ENCODE measurements at places on chromosomes 1 and 21.
A peak's percentile ranks its signal among the peaks of the same experiment; 100 is the strongest.

DNA sequence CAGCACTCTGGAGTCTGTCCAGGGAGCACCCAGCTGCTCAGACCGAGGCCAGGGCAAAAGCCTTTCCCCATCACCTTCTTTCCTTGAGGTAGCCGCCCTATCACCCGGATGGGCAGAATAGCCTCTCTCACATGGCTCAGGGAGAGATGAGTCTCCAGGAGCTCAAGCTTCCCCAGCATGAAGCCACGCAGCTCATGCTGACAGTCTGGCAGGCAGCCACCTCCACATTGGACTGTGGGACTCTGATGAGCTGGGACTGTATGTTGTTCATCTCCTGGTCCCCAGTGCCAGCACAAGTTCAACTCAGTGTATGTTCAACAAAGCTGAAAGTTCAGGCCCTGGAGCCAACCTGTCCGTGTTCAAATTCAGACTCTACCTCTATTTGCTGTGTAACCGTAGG lies 75.2 kb upstream of the ZC3H12A start:
- no peak for DNase-seq

DNA sequence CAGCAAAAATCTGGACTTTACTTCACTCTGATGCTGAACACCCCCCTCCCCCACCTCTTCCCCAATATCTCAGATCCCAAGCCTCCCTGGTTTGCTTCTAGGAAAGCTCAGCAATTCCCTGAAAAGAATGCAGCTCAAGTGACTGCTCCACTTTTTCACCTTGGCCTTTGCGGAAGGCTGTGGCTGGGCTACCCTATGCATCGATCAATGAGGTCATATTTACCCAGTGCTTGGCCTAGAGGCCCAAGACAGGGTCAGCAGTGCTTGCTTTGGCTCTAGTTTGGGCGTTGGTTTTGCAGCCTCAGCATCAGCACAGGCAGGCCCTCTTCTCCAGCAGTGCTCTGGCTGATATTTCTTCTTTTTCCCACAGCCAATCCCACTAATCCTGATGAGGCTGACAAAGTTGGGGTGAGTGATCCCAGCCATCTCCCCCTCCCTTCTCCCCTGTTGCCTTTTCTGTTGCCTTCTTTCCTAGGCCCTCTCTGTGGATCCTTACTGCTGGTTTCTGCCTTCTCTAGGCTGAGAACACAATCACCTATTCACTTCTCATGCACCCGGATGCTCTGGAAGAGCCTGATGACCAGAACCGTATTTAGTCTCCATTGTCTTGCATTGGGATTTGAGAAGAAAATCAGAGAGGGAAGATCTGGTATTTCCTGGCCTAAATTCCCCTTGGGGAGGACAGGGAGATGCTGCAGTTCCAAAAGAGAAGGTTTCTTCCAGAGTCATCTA lies 14.2 kb downstream of the FCGR2B start:
- peak; percentile 9 for DNase-seq

- DNase-seq = no peak
Observed at GRCh38 chr1:229557200-229557850, 1.2 kb downstream of the ABCB10 start.

- no peak for DNase-seq
Observed at GRCh38 chr21:35243171-35243570, 194.1 kb upstream of the RUNX1 start.

DNA sequence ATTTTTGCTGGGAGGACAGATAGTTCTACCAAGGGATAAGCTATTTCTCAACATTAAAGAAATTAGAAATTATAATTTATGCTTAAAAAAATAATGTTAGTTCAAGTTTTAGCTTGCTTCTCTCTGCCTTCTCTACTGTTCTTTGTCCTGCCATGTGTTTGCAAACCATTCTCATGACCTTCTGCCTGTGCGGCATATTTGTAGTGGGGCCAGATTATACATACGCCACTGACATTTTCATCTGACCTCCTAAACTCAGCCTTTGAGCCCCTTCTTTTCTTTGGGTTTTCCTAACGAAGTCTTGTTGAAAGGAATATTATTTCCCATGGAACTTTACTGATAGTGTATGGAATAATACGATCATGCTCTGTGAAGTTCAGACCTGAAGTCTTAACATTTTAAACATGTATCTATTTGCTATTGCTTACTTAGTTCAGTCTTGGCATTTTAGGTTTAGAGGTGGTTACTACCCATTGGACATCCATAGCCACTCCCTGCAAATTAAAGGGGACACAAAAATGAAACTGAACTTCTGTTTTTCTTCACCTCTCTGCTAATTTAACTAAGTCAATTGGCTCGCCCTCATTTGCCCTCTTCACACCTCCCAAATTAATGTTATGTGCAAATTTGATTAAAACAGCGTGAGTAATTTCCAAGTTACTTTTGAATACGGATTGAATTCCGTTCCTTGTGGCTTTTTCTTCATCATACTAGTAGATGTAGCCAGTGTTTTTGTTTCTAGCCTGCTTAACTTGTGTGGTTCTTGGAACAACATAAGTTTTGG lies 15.6 kb downstream of the LRRC8D start:
- no peak for DNase-seq

GRCh38 chr1:117633423-117633822 lies 27.6 kb downstream of the TENT5C start:
- no peak for DNase-seq

GRCh38 chr1:14820295-14821085 lies 222.0 kb downstream of the KAZN start:
- DNase-seq = no peak

- DNase-seq = no peak
Observed at GRCh38 chr1:210516092-210516656, 187.5 kb downstream of the HHAT start.

DNA sequence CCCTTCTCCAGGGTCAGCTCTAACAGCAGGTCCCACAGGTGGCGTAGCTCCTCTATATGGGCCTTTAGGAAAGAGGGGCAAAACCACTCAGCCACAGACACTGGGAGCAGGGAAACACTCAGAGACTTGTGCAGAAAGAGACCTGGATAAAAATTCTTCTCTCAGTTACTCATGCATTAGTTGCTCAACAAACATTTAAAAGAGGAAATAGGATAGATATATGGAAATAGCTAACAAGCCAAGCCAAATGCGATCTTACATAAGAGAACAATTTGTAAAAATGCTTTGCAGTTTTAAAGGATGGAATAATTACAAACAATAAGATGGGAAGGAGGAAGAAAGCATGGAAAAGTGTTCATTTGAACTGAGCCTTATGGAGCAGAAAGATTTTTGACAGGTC lies 4.9 kb downstream of the SPTA1 start:
- DNase-seq = no peak

DNA sequence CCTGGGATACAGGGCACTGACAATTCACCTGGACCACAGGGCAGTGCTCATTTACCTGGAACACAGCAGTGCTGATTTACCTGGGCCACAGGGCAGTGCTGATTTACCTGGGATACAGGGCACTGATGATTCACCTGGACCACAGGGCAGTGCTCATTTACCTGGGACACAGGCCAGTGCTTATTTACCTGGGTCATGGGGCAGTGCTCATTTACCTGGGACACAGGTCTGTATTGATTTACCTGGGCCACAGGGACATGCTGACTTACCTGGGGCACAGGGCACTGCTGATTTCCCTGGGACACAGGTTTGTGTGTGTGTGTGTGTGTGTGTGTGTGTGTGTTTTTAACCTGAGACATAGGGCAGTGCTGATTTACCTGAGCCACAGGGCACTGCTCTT lies 261.7 kb downstream of the MATN1 start:
- no peak for DNase-seq

- no peak for DNase-seq
Observed at GRCh38 chr1:230205719-230206198, 138.7 kb downstream of the GALNT2 start.

DNA sequence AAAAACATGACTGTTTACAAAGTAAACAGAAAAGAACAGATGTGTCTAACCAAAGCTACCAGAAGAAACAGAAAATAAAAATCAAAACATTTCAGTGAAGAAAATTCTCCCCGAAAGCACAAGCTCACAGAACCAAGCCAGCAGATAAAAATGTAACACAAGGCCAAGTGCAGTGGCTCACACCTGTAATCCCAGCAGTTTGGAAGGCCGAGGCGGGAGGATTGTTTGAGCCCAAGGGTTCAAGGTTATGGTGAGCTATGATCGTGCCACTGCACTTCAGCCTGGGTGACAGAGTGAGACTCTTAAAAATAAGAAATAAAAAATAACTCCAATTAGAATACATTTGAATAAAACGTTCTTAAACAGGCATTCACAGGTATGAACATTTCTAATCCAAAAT lies 19.1 kb upstream of the DDOST start:
- DNase-seq = no peak

- peak; percentile 26 for DNase-seq
Observed at GRCh38 chr1:38872401-38873026, 634 bp downstream of the MYCBP start.

GRCh38 chr21:15054089-15054488 lies 10.7 kb downstream of the NRIP1 start:
- DNase-seq = no peak

GRCh38 chr21:41366522-41367151 lies 4.8 kb downstream of the MX2 start:
- no peak for DNase-seq

DNA sequence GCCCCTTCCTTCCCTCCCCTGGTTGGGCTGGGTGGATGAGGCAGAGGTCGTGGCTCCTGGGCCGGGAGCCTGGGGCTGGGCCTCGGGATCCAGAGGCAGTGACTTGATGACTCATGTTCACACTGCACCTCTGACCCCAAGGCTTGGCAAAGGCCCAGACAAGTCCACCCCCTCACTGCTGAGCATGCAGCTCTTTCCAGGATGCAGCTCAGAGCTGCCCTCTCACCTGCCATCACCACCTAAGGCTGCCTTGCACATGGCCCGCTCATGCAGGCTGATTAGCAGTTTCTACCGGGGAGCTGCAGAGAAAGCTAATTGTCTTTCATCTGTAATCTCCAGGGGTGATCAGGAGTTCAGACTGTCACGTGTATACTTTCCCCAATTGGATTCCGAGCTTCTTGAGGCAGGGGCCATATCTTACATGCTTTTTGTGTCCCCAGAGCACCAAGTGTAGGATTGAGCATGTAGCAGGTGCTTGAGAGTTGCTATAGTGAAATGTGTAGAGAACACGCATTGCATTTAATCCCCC lies 62.1 kb downstream of the LRRN2 start:
- no peak for DNase-seq

DNA sequence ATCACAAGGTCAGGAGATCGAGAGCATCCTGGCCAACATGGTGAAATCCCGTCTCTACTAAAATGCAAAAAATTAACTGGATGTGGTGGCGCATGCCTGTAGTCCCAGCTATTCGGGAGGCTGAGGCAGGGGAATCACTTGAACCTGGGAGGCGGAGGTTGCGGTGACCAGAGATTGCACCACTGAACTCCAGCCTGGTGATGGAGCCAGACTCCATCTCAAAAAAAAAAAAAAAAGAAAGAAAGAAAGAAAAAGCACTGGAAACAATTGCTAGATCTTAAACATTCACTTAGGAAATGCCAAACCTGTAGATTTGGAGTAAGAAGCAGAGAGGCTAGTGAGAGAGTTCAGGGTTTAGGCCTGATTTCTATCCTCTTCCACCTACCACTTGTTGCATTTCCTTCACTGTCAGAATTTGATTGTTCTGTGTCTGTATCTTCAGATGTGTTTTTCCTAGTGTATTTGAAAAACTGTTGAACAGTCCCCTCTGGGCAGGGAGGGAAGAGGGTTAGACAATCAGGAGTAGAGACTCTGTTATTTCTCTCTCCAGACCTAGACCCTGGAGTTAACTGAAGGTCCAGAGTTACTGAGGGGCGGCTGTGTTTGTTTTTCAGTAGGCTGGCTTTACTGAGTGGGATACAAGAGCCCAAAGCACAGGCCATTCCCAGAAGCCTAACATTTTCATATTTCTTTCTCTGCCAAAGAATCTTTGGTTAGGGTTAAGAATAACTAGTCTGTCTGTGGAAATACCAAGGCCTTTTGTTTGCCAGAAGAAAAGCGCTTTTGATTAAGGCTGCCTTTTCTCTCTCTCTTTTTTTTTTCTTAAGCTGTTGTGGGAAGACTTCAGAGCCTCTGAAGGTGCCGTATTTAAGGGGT lies 31.1 kb upstream of the MACF1 start:
- DNase-seq = no peak

DNA sequence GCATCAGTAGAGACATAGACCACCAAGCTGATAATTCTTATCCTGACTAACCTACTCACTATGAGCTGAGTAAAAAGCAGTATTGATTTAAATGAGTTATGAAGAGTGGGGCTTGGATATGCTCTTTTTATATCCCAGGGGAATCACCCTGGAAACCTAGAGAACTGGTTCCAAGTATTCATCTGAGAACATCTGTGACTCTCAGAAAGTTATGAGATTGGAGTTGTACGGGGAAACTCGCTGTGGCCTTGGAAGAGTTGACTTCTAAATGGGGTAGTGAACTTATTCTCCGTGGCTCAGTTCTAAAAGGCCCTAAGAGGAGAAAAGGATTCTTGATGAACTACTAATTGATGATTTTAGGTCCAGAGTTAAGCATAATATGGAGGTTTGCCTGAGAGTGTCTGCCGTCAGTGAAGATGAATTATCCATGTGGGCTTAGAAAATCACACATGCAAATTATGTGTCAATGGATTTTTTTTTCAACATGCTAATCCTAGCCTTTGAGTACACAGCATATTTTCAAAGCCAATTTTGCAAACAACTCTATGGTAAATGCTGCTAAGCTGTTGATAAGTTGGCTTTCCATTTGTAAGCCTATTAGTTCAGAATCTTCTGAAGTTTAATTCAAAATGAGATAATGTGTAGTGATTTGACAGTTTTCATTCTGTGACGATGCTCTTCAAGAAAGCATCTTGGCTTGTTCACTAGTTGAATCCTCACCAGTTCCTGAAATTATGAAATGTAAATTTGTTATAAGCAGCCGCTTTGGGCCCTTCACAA lies 122.7 kb downstream of the FGGY start:
- DNase-seq = no peak

GRCh38 chr1:94039514-94039870 lies 81.5 kb downstream of the ABCA4 start:
- DNase-seq = peak; percentile 86

DNA sequence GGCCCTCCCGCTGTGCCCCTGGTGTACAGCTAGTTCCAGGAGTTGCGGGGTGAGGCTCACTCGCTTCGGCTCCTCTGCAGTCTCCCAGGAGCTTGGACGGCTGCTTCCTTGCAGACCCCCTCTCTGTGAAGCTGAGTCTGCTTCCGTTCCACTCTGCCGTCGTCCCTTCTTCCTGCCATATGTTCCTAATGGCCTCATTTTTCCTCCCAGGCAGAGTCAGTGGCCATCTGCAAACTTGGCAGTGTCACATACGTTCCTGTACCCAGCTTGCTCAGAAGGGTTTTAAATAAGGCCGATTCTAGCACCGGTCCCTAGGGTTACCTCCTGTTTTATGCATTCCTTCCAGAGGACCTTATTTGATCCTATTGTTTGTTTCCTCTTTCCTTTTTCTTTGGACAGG lies 21.3 kb downstream of the ACTL8 start:
- no peak for DNase-seq

- DNase-seq = no peak
Observed at GRCh38 chr21:44286716-44287632, 1.3 kb downstream of the AIRE start.

- no peak for DNase-seq
Observed at GRCh38 chr1:117655220-117655577, 49.4 kb downstream of the TENT5C start.

- DNase-seq = no peak
Observed at GRCh38 chr1:8257621-8258020, 60.3 kb upstream of the SLC45A1 start.
